ENCODE measurements at places on chromosomes 7 and 10.

GRCh38 chr10:110409926-110410325, 87.8 kb upstream of the DUSP5 start:
- no peak overlapping the region for H3K4me3 ChIP-seq
- no peak overlapping the region for H3K27ac ChIP-seq
- DNase-seq: peak; percentile 25

DNA sequence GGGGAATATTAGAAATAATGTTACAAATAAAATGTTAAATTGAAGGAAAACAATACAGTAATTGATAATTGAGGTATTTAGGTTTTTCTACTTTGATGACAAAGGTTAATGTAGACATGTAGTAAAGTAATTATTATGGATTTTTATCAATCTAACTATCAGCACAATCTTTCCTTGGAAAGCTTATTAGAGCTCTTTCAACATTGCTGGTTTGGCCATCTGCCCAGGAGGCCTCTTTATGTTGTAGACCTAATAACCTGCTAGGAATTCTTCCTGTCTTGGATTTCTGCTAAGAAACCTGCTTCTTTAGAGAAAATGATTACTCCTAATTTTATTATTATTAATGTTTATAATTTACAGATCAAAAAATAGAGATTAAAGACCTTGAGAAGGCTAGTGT, 78.9 kb downstream of the CHRM2 start:
- H3K27ac ChIP-seq: no peak overlapping the region
- H3K36me3 ChIP-seq: no peaks in the 10 kb centered on the region
- no peak overlapping the region for H3K4me3 ChIP-seq
- H3K4me1 ChIP-seq: no peaks in the 10 kb centered on the region
- no peak for DNase-seq

DNA sequence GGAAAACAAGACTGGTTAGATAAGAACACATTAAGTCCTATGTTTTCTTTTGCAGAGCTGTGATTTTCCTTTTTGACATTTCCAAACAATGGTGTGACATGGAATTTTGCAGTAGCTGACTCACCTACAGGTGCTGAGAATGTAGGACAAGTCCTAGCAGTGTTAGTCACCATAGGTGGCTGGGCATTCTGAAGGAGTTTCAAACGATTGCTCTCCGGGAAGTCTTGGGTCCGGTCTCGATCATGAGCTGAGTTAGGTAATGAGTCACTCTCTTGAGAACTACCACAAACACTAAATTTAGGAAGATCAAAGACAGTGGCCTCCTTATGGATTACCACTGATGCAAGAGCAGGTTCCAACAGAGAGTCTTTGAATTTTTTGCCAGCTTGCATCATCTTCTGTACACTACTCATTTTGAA, 3.6 kb downstream of the FIGNL1 start:
- peaks cover 23% of the 10 kb centered on the region for H3K36me3 ChIP-seq
- DNase-seq: no peak
- peaks cover 25% of the 10 kb centered on the region for H3K4me1 ChIP-seq
- H3K27me3 ChIP-seq: no peaks in the 10 kb centered on the region

GRCh38 chr7:96200740-96201139, 121.2 kb downstream of the SLC25A13 start:
- DNase-seq: no peak
- no peaks in the 10 kb centered on the region for H3K4me1 ChIP-seq
- H3K27ac ChIP-seq: no peak overlapping the region
- H3K4me3 ChIP-seq: no peak overlapping the region
- peaks cover 13% of the 10 kb centered on the region for H3K36me3 ChIP-seq

- H3K4me3 ChIP-seq: no peak overlapping the region
- no peaks in the 10 kb centered on the region for H3K4me1 ChIP-seq
- no peaks in the 10 kb centered on the region for H3K36me3 ChIP-seq
- no peak overlapping the region for H3K27ac ChIP-seq
- no peak for DNase-seq
Measured at GRCh38 chr10:52573347-52573746, 199.2 kb downstream of the MBL2 start.

DNA sequence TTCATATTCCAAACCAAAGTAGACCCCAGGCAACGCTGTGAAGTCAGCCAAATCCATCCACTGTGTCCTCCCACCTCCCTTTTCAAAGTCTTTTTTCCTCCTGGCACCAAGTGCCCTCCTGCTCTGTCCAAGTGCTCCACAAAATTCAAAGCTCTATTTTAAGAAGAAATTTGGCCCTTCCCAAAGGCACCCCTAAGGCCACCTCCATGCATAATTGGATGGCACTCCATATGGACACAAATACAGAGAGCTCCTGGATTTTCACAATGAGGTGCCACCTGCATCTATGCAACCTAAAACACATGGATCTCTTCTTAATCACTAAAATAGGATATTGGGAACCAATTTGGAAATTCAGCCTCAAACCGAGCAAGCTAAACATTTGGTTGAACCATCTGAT, 121.6 kb downstream of the RELN start:
- H3K27me3 ChIP-seq: no peaks in the 10 kb centered on the region
- DNase-seq: no peak
- no peak overlapping the region for H3K27ac ChIP-seq

DNA sequence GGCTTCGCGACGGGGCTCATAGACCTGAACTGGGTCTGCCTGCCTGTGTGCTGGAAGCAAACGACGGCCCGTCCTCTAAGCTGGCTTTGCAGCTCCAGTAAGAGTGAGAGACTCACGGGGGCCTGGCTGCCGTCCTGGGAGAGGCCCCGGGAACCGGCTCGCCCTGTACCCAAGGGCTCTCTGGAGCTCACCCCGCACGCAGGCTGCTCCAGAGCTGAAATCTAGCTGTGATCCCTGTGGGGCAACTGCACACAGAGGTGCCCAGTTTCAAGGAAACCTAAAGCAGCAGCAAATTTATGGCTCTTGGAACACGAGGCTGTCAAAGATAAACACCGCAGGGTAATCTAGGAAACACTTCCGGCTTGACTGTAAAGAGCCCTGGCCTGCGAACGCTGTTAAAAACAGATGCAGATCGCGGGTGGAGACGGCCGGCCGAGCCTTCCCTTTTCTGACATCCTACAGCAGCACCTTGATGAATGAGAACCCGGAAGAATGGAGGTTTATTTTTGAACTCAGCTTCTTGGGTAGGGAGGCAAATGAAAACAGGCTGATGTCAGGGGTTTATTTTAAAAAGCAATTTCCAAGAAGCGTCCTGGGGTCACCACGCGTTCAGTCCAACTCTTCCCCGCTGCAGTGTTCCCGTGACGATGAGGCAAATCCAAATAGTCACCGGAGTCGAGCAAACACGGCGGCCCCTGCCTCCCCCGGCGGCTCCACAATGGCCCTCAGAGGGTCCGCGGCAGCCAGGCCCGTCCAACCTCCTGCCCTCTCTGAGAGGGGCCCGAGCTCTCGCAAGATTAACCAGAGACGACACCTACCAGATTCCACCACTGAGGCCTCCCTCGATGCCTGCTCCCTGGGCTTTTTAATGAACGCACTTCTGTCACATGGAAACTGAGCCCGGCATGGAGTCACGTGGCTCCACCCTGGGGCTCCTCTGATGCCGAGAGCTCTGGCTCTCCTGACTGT, 29.6 kb downstream of the AMZ1 start:
- H3K4me1 ChIP-seq: peaks cover 57% of the 10 kb centered on the region
- H3K36me3 ChIP-seq: no peaks in the 10 kb centered on the region
- peak overlapping the region; percentile 60 for H3K27ac ChIP-seq
- peak overlapping the region; percentile 69 for H3K4me3 ChIP-seq
- H3K27me3 ChIP-seq: no peaks in the 10 kb centered on the region
- peak; percentile 57 for DNase-seq

- H3K36me3 ChIP-seq: peaks cover 11% of the 10 kb centered on the region
- peaks cover 8% of the 10 kb centered on the region for H3K4me1 ChIP-seq
- H3K4me3 ChIP-seq: no peak overlapping the region
- DNase-seq: no peak
Measured at GRCh38 chr10:112461029-112461887, 14.2 kb downstream of the VTI1A start.

- no peaks in the 10 kb centered on the region for H3K36me3 ChIP-seq
- peak overlapping the region; percentile 81 for H3K4me3 ChIP-seq
- H3K27me3 ChIP-seq: no peaks in the 10 kb centered on the region
- peak; percentile 12 for DNase-seq
- peaks cover 10% of the 10 kb centered on the region for H3K4me1 ChIP-seq
Measured at GRCh38 chr10:484441-484924, 205.0 kb downstream of the DIP2C start.

DNA sequence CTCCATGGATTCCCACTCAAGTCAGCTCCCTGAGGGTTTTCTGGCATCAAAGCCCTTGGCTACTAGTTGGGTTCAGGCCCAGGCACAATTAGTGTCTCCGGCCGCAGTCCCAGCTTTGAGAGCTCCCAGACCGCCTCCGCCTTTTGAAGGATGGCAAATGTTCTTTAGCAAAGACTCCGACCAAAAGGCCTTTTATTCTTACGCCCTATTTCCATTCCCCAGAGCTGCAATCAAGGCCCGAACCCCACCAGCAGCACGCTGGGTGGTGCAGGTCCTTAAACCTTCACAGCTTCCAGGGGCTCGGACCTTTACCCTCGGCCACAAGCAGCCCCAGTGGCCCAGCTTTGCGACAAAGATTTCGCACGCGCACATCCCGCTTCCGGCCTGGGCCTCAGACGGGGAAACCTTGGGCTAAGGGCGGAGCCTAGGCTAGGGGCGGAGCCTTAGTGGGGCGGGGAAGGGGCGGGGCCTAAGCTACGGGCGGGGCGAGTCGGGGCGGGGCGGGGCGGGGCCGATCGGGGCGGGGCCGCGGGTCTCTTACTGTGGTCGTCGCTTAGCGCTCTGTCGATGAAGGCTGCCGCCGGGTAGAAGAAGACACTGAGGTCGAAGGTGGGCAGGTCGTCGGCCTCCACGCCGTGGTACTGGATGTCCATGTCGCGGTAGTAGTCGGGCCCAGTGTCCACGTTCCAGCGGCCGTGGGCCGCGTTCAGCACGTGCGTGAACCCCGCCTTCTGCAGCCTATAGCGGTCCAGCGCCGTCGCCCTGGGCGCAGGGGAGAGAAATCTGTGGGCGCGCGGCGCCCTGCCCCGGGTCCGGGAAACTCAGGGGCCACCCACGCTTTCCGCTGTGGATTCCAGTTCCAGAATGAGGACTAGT, 68.0 kb upstream of the SAMD8 start:
- peak overlapping the region; percentile 68 for H3K4me3 ChIP-seq
- H3K4me1 ChIP-seq: no peaks in the 10 kb centered on the region
- H3K36me3 ChIP-seq: no peaks in the 10 kb centered on the region
- no peak for DNase-seq

DNA sequence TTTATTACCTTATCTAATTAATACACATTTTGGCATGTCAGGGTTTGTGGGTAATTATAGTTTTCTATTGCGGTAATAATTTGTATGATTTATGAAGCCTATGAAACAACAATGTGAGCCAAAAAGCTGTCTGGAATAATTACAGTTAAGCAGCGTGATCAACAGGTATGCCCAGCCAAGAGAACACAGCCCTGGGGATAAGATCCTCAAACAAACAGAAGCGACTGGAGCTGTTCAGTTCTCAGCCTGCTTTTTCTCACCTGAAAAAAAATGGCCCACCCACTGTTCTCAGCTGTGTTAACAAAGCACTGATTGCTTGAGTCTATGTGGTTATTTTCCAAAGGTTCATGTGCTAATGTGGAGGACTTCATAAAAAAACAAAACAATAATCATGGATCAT, 855.8 kb downstream of the GATA3 start:
- no peaks in the 10 kb centered on the region for H3K4me1 ChIP-seq
- H3K27ac ChIP-seq: no peak overlapping the region
- H3K36me3 ChIP-seq: no peaks in the 10 kb centered on the region
- DNase-seq: no peak

DNA sequence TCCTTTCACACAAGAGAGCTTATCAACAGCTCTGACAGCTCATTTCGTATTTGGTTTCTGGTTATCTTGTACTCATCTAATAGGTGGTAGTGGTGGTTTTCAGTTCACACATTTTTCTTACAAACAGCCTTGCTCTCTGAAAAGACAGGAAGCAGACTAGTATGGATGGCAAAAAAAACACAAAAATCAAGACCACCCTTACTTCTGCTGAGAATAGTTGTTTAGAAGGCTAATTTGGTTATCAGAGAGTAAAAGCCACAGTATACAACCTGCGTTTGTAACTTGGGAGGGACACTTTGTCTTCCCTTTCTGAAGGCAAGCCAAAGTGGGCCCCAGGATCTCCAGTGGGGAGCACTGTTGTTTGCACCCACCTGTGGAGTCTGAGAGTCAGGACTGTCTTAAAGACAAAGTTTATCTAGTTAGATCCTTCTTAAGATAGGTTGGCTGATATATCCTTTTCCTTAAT, 68.0 kb downstream of the PIP4K2A start:
- H3K36me3 ChIP-seq: peaks cover 7% of the 10 kb centered on the region
- H3K4me3 ChIP-seq: no peak overlapping the region
- peaks cover 69% of the 10 kb centered on the region for H3K4me1 ChIP-seq
- H3K27ac ChIP-seq: no peak overlapping the region
- DNase-seq: no peak

DNA sequence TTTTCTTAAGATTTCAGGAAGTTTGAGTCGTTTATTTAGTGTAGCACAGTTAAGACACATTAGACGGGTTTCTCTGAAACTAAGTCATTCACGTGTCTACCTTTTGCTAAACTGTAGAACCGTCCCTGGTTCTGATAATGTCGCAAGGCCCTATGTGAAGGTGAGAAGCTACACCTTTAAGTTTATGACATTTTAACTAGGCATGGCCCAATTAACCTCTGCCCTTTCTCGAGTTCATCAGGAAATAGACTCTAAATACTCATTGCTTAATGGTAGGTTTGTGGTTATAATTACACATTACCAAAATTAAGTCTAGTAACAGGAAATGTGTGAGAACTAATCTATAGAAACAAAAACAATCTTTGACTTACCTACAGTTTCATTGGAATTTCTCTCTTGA, 126.6 kb upstream of the FZD8 start:
- H3K27ac ChIP-seq: no peak overlapping the region
- H3K27me3 ChIP-seq: peaks cover 9% of the 10 kb centered on the region
- no peak for DNase-seq
- no peak overlapping the region for H3K4me3 ChIP-seq
- H3K36me3 ChIP-seq: no peaks in the 10 kb centered on the region
- H3K4me1 ChIP-seq: peaks cover 2% of the 10 kb centered on the region

DNA sequence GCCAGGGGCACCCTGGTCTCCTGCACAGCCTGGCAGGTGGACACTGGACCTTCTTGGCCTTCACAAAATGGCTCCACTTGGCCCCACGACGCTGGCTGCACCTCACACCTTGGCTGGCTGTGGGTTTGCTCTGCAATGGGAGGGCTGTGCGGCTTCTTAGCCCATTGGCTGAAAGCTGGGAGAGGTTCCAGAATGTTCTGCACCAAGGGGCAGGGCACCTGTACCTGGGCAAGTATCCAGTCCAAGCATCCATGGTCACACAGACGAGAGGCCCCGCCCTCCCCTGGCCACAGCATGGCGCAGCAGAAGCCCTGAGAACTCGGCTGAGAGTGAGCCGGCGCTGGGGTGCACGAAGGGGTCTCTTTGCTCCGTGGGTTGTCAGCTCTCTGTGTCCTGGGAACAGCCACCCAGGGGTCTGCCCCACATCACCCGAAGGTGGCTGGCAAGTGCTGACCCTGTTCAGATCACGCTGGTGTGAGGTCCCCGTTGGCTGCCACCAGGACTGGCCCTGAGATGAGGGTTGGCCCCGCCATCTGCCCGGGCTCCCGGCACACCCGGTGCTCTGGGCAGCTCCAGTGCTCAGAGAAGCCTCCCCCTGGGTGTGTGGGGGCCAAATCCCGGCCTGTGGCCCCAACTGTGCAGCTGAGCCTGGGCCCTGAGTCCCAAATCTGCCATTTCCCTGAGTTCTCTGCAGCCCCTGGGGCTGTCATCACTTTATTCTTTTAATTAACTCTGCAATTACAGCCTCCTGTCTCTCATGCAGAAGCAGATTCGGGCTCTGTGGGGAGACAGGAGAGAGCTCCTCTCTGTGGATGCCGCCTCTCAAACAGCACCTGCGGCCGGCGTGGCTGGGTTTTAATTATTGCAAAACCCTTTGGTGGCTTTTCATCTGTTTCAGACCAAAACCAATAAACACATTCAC, 19.4 kb upstream of the ADGRA1 start:
- no peaks in the 10 kb centered on the region for H3K4me1 ChIP-seq
- no peaks in the 10 kb centered on the region for H3K27me3 ChIP-seq
- DNase-seq: no peak
- no peak overlapping the region for H3K27ac ChIP-seq

All from naive B cell (primary cell).